ENCODE measurements at places on chromosomes 12 and 14.

DNA sequence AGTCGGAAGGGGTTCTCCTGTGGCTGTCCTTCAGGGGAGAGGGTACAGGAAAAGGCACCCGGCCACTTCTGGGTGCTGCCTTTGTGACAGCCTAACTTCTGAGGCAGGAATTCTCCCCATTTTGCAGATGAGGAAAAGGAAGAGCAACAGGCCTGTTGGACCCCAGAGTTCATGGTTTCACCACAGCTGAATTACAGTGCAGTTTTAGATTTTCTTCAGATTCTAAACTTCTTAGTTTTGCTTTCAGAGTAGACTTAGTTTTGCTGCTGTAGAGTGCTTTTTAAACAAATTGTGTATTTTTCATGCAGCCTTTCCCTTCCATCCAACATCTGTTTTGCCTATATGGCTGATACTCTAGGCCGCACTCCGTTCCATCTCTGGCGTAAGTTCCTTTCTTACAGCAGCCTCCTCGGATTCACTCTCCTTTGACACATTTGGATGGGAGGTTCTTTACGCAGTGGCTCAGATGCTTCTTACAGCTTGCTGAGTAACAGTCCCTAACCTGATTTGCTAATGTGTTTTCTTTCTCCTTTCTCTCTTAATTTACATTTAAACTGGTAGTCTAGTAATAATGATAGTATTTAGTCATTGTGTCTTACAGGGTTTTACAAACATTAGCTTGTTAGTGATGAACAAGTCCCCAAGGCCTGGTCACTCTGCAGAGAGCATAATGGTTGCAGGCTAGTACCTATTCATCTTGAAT lies 7.8 kb downstream of the TRAF3 start:
- peaks cover under 1% of the 10 kb centered on the region for H3K4me1 ChIP-seq
- no peak overlapping the region for H3K27ac ChIP-seq
- no peaks in the 10 kb centered on the region for H3K27me3 ChIP-seq
- no peaks in the 10 kb centered on the region for H3K36me3 ChIP-seq
- H3K4me3 ChIP-seq = no peak overlapping the region

DNA sequence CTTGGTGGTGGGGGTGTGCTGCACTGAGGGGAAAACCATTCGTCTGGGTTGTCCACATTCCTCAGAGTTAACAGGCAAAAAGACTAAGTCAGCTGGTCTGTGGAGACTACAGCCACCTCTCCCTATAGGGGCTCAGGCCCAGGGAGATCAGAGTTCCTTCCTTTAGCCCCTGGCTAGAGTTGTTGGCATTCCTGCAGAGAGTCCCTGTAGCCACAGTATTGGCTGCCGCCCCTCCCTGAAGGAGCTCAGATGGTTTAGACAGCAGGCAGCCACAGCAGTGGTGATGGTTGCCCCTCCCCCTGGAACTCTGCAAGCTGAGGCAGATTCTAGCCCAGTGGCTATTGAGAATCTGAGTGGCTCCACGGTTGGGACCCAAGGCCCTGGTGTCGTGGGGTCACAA lies 1072.5 kb upstream of the ATXN7L3B start:
- H3K36me3 ChIP-seq = no peaks in the 10 kb centered on the region
- no peak overlapping the region for H3K4me3 ChIP-seq
- DNase-seq = no peak
- H3K27me3 ChIP-seq = no peaks in the 10 kb centered on the region
- H3K4me1 ChIP-seq = no peaks in the 10 kb centered on the region

- H3K4me1 ChIP-seq = no peaks in the 10 kb centered on the region
- H3K4me3 ChIP-seq = no peak overlapping the region
- no peaks in the 10 kb centered on the region for H3K27me3 ChIP-seq
These were observed 39.2 kb upstream of the MAX start for GRCh38 chr14:65141523-65141922.

DNA sequence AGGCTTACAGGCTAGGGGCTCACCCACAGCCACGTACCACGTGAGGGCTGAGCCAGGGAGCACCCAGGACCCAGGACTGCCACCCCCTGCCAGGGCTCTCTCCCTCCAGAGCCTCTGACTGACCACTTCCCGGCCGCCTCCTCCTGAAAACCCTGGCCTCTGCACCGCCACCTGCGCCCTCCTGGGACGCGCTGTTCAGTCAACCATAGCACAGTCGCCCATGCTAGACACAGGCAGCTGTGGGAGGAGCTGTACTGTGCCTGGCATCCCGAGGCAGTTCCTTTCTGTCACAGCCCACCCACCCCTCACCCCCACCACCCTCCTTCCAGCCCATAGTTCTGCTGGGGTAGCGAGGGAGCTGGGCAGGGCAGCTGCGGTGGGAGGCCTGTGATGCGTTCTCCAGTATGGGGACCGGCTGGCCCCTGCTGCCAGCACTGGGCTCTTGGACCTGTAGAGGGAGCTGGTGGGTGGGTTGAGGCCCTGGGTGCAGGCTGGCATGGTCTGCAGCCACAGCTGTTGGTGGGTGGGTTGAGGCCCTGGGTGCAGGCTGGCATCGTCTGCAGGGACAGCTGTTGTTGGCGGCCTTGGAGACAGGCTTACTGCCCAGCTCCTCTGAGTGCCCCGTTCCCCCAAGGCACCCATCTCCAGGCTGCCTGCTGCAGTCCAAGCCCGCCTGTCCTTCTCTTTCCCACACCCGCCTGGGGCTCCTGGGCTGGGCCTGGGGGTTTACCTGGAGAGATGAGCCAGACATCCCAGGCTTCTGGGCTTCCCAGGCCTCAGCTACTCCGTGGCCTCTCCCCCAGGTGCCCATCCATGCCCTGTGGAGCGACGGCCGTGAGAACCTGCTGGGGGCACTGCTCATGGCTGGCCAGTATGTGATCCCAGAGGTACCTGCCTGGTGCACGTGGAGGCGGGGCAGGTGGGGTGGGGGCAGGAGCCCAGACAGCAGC lies 11.5 kb downstream of the ASPG start:
- no peak for DNase-seq
- peaks cover 7% of the 10 kb centered on the region for H3K4me1 ChIP-seq
- no peak overlapping the region for H3K27ac ChIP-seq
- H3K4me3 ChIP-seq = no peak overlapping the region
- H3K36me3 ChIP-seq = no peaks in the 10 kb centered on the region
- no peaks in the 10 kb centered on the region for H3K27me3 ChIP-seq

- no peaks in the 10 kb centered on the region for H3K36me3 ChIP-seq
- H3K4me1 ChIP-seq = peaks cover 10% of the 10 kb centered on the region
- no peak overlapping the region for H3K27ac ChIP-seq
- no peak overlapping the region for H3K4me3 ChIP-seq
These were observed 45.0 kb upstream of the OR6J1 start for GRCh38 chr14:22689199-22689598.

DNA sequence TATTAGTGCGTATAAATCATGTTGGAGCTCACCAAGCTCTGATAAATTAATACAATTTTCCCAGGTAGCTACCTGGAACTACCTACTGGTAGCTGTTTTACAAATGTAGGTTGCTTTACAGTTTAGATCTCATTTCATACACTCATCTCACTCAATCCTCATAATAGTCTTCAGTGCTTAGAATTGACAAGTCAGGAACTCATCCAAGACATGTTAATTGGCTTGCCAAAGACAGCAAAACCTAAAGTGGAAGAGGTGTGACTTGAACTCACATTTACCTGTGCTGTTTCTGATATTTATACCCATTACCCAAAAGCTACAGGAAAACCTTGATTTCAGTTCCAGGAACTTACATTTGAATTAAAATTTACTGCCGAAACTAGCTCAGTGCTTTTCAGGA lies 296.7 kb downstream of the DIO2 start:
- H3K36me3 ChIP-seq = no peaks in the 10 kb centered on the region
- H3K27me3 ChIP-seq = no peaks in the 10 kb centered on the region
- no peak for DNase-seq

GRCh38 chr14:88188745-88189416 lies 134.2 kb downstream of the KCNK10 start:
- no peaks in the 10 kb centered on the region for H3K36me3 ChIP-seq
- peaks cover 16% of the 10 kb centered on the region for H3K4me1 ChIP-seq
- no peak for DNase-seq
- H3K27ac ChIP-seq = no peak overlapping the region

- H3K4me3 ChIP-seq = no peak overlapping the region
- H3K27ac ChIP-seq = no peak overlapping the region
- no peaks in the 10 kb centered on the region for H3K4me1 ChIP-seq
- no peak for DNase-seq
- H3K27me3 ChIP-seq = no peaks in the 10 kb centered on the region
- H3K36me3 ChIP-seq = no peaks in the 10 kb centered on the region
These were observed 648.5 kb downstream of the RPS29 start for GRCh38 chr14:48937541-48938195.

GRCh38 chr12:58640314-58640713 lies 280.0 kb downstream of the LRIG3 start:
- H3K4me1 ChIP-seq = no peaks in the 10 kb centered on the region
- H3K4me3 ChIP-seq = no peak overlapping the region
- H3K27ac ChIP-seq = no peak overlapping the region
- no peak for DNase-seq

DNA sequence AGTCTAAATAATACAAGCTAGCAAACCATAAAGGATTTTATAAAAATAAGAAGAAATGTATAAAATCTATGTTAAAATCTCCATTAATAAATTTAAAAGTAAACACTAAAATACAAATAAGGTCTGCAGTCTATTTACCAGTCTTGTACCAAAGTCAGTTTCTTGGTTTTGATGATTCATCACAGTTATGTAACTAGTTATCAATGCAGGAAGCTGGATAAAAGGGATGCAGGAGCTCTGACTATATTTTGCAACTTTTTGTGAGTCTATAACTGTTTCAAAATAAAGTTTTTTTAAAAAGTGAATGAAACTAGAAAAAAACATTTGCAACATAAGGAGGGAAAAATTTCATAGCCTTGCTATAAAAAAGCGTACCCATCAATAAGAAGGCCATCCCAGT lies 151.5 kb downstream of the DERA start:
- no peaks in the 10 kb centered on the region for H3K27me3 ChIP-seq
- DNase-seq = no peak
- H3K36me3 ChIP-seq = no peaks in the 10 kb centered on the region
- H3K4me3 ChIP-seq = no peak overlapping the region

GRCh38 chr14:87567618-87568295 lies 425.2 kb downstream of the GALC start:
- H3K27me3 ChIP-seq = no peaks in the 10 kb centered on the region
- no peaks in the 10 kb centered on the region for H3K4me1 ChIP-seq
- no peak overlapping the region for H3K27ac ChIP-seq
- H3K4me3 ChIP-seq = no peak overlapping the region
- no peaks in the 10 kb centered on the region for H3K36me3 ChIP-seq
- DNase-seq = no peak

DNA sequence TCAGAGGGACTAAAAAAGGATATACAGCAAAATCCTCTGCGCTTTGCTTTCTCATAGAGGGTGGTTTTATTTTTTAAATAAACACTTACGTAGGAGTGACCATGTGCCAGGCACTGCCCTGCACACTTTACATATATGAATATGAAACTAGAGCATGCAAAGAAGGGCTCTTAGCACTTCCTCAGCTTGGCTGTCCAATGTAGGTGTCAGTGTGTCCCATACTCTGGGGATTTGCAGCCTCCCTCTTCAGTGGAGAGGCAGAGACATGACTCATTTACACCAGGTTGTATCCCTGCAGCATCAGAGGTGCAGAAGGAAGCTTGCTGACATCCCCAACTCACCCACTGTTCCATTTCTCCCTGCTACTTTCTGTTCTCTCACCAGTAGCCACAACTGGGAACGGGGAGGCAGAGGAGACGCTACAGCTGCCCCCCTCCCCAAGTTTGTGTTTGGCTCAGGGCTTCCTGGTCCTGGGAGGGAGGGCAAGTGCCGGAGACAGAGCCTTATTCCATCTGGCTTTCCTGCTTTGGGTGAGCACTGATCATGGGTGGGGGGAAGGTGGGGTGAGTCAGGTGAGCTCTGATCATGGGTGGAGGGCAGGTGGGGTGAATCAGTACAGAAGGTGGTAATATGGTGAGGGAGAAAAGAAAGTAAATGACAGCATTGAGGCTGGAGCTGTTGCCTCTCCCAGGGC lies 4.9 kb upstream of the KRT5 start:
- H3K4me1 ChIP-seq = peaks cover 36% of the 10 kb centered on the region
- no peaks in the 10 kb centered on the region for H3K27me3 ChIP-seq
- H3K36me3 ChIP-seq = no peaks in the 10 kb centered on the region
